A673 (cell line): ENCODE measurements at places on chromosomes 3 and 15. TPM values are rescaled to one million over a fixed set of nuclear protein-coding genes. Genes with fewer than 3 reads are reported as not detected.

DNA sequence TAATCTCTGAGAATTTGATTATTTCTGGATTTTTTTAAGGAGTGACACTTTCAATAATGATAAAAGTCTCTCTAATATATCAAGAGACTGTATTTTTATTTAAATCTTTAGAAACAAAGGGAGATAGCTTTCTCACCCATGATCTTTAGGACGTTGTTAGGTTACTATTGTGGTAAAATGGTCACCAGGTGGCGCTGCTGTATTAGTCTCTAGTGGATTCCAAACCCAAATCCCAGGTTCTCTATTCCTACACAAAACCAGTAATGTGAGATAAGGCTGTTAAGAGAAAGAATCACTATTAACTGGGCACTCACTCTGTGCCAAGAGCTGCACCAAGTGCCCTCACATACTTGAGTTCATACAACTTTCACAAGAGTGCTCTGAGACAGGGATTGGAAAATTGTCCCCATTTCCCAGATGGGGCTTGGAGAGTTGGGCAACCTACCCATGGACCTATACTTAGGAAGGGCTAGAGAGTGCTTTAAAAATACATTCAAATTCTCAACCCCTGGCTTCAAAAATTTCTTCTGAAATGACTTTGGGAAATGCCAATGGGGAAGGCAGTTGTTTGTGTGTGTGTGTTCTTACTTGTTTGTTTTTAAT is 593.4 kb upstream of the TGFBR2 start:
- peaks cover 24% of the 10 kb centered on the region for H3K4me1 ChIP-seq
- peak; percentile 92 for DNase-seq
- no peaks in the 10 kb centered on the region for H3K36me3 ChIP-seq
- H3K4me3 ChIP-seq = no peak overlapping the region
- no peak overlapping the region for H3K27ac ChIP-seq

The MEGF11 gene
- total RNA-seq = 0.09 and 0.43 TPM in 2 replicates

GRCh38 chr3:26422415-26422814 is 200.2 kb upstream of the LRRC3B start:
- no peaks in the 10 kb centered on the region for H3K36me3 ChIP-seq
- H3K4me3 ChIP-seq = no peak overlapping the region
- H3K27me3 ChIP-seq = no peaks in the 10 kb centered on the region
- H3K4me1 ChIP-seq = no peaks in the 10 kb centered on the region

The CAMKV gene
- 5.4 and 6.5 TPM in 2 replicates for total RNA-seq

- no peak overlapping the region for H3K4me3 ChIP-seq
- DNase-seq = peak; percentile 54
- H3K27ac ChIP-seq = no peak overlapping the region
- H3K36me3 ChIP-seq = no peaks in the 10 kb centered on the region
- no peaks in the 10 kb centered on the region for H3K4me1 ChIP-seq
Observed at GRCh38 chr3:193040836-193041672, 123.4 kb upstream of the MB21D2 start.

The PLCH1 gene
- 3.1 TPM in 2 replicates for total RNA-seq

DNA sequence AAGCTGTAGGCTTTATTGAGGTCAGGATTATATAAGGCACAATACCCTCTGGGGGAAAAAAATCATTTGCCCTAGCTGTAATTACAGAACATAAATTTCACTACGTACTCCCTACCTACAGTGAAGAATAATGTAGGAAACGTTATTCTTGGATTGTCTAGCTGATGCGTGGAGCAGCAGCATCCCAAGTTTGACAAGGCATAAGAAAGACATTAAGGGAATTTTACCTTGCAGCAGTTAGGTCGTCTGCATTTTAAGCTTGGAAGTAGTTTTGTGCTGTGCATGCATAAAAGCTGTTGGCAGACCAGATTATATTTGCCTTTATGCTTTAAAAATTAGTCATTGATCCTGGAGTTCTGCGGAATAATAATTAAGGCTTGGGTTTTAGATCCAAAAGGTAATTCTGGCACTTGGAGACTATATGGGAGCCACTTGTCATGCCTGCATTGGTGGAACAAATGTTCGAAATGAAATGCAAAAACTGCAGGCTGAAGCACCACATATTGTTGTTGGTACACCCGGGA is 2.2 kb downstream of the EIF4A2 start:
- peaks cover 33% of the 10 kb centered on the region for H3K4me1 ChIP-seq
- H3K4me3 ChIP-seq = peak overlapping the region; percentile 77
- H3K27me3 ChIP-seq = no peaks in the 10 kb centered on the region
- DNase-seq = no peak

DNA sequence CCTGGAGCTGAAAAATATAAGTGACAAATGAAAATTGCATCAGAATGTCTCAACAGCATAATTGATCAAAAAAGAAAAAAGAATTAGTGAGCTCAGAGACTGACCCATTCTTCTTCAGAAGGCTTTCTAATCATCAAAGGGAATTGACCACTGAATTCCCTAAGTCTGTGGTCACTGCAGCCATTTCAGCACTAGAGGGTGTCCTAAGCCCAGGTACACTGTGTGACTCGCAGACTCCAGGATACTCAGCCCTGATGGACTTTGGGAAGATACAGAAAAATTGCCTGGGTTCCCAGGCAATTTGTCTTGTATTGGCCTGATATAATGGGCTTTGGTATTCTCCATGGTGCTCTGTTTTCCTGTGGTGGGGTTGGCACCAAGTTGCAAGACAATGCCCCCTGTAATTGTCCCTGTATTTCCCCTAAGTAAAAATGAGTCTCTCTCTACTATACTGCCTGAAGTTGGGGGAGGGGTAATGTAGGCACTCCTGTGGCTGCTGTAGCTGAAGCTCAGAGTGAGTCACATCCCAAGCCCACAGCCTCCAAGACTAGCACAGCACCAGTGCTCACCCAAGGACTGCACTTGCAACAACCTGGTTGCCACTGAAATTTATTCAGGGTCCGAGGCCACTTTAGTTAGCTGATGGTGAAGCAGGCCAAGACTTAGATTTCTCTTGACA is 256.0 kb upstream of the STAC start:
- H3K4me1 ChIP-seq = no peaks in the 10 kb centered on the region
- no peak overlapping the region for H3K27ac ChIP-seq
- no peaks in the 10 kb centered on the region for H3K36me3 ChIP-seq
- H3K27me3 ChIP-seq = no peaks in the 10 kb centered on the region

DNA sequence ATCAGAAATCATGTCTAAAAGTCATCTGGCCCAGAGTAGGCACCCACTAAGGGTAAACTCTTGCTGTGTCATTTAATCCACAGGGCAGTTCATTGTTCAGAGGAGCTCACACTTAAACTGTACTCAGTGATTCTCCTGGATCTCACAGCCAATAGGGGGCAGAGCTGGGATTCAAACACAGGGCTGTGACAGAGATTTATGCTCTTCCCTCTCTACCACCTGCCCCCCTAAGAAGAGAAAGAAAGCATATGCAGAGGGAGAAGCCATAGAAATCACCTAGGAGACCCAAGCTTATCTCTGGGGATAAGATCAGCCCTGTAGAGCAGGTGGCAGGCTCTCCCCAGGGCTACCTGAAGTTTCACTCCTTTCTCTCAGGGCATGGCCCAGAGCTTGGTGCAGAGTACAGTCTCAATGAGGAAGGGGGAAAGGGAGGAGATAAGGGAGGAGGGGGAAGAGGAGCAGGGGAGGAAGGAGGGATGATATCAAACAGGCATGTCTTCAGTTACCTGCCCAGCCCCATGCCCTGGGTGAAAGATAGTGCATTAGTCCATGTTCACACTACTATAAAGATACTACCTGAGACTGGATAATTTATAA is 51.8 kb upstream of the ADPGK start:
- H3K4me1 ChIP-seq = no peaks in the 10 kb centered on the region
- H3K4me3 ChIP-seq = no peak overlapping the region
- peaks cover 17% of the 10 kb centered on the region for H3K27me3 ChIP-seq
- no peaks in the 10 kb centered on the region for H3K36me3 ChIP-seq

DNA sequence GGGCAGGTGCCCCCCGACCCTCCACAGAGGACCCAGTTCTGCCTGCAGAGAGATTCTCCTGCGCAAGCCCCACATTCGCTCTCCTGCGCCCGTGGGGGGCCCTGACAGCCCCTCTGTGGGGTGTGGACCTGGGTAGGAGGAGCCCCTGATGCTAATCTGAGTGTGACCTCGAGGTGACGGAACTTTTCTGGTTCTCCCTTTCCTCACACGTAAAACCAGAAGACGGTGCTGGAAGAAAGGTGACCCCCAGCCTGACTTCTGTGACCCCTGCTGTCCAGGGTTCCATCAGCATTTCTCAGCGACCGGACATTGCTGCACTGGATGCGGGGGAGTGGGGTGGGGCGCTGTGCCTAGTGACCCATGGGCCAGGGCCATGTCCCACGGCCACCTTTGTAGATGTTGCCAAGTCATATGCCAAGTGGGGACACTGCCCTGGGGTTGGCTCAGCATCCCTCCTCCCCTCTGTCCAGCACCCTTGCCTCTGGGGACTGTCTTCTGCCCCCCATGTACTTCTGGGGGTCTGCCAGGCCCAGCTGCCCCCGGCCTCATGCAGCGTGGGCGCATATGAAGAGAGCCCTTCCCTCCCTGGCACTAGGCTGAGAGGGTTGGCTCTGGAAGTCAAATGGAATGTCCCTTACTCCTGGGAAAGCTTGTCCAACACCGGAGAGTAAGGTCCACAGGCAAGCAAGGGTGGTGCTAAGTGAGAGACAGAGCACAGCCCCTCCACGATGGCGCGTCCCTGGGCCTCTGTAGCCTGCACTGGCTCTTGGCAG is 129.1 kb upstream of the MEF2A start:
- H3K4me3 ChIP-seq = no peak overlapping the region
- no peaks in the 10 kb centered on the region for H3K27me3 ChIP-seq
- no peaks in the 10 kb centered on the region for H3K36me3 ChIP-seq
- DNase-seq = no peak

The ELL3 gene
- 1.7 and 3.0 TPM in 2 replicates for total RNA-seq

DNA sequence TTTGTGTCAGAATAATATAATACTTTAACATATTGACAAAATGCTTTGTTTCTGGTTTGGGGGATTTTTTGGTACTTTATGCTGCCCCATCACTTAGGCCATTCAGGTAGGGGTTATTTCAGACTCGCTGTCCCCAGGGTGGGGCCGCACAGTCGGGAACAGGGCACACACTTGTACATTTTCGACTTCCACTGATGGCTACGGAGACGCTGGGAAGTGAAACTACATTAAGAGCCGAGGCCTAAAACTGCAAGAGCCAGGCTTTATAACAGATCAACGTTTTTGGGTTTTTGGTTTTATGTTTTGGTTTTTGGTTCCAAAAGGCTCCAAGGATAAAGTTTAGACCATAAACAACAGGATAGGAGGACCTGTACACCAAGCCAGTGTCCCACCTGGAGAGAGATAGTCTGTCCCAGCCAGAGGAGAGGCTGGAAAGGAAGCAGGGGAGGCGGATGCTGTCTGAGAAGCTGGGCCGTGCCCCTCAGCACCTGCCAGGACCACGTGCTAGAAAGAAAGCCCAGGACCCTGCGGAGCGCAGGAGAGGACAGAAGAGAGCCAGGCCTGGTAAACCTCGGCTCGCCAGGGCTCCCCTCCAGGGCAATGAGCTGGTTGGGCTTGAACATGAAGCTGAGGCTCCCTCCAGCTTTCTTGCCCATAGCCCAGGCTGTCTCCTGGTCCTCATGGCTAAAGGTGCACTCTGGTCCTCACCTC is 111.7 kb downstream of the CHSY1 start:
- H3K4me1 ChIP-seq = no peaks in the 10 kb centered on the region
- H3K27me3 ChIP-seq = no peaks in the 10 kb centered on the region
- DNase-seq = no peak
- no peak overlapping the region for H3K4me3 ChIP-seq

The SUSD5 gene
- total RNA-seq = 0.97 and 1.0 TPM in 2 replicates

DNA sequence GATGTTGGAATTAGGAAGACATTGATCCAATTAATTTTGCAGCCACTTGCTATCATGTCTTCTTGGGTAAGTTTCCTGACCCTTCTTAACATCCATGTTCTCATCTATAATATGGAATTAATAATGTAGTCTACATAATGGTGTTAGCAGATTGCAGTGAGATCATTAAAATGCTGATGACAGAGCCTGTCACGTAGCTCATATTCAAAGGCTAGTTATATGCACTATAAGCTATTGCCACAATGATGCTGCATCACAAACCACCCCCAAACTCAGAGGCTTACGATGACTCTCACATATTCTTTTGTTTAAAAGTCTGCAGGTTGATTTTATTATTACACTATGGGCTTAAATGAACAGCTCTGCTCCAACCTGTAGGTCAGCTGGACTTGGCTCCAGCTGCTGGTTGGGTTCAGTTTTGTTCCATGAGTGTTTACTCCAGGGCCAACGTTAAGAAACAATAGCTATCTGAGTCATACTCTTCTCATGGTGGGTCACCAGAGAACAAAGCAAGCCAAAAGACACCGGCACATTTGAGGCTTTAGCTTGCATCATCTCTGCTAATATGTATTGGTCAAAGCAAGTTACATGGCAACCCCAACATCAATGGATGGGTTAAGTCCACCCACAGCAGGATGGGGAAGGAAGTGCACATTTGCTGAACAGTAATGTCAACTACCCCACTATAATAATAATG is 250.0 kb upstream of the SLCO3A1 start:
- DNase-seq = no peak
- no peak overlapping the region for H3K27ac ChIP-seq
- no peaks in the 10 kb centered on the region for H3K36me3 ChIP-seq
- no peak overlapping the region for H3K4me3 ChIP-seq

DNA sequence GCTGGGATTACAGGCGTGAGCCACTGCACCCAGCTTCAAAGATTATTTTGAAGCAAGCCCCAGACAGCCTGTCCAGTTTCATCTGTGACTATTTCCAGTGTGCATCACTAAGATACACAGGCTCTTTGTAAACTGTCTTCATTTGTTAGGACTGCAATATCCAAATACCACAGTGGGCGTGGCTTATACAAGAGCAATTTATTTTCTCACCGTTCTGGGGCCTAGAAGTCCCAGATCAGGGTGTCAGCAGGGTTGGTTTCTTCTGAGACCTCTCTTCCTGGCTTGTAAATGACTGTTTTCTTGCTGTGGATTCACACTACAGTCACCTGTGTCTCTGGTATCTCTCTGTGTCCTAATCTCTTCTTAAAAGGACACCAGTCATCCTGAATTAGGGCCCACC is 59.7 kb downstream of the RLBP1 start:
- H3K4me3 ChIP-seq = no peak overlapping the region
- DNase-seq = no peak
- no peak overlapping the region for H3K27ac ChIP-seq
- H3K27me3 ChIP-seq = no peaks in the 10 kb centered on the region

DNA sequence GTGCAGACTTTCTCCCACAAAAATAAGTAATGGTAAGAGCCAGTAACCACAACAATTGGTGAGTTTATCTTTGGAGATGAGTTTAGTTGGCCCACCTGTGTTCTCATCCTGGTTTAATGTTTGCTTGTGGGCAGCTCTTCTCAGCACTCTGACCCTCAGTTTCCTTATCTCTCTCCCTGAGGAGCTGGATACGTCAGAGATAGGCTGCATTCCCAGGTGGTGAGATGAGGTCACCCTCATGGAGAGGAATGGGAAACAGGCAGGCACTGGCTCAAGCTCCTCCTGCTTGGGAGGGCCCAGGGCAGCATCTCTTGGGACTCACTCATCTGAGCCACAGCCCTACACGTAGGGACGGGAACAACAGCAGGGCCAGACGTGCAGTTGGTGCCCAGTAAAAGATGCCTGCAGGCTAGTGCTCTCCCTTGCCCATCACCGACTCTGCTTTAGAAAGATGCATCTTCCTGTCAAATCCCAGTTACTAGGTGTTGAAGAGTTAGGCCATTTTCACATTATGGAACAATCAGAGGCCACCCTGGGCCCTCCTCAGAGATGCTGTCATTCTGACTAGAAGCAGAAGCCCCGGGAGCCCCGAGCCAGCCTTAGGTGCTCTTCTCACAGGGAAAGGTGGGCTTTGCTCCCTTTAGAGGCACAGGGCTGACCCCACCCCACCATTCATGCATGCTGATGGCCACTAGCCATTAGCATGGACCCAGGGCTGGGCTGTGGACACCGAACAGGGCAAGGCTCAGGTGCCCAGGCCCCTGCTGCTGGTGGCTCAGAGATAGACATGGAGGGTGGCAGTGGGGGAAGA is 59.7 kb downstream of the GRIP2 start:
- no peaks in the 10 kb centered on the region for H3K27me3 ChIP-seq
- H3K27ac ChIP-seq = no peak overlapping the region
- peaks cover 28% of the 10 kb centered on the region for H3K36me3 ChIP-seq
- H3K4me1 ChIP-seq = no peaks in the 10 kb centered on the region
- no peak for DNase-seq

The EXD1 gene
- total RNA-seq = not detected in 2 replicates
